ENCODE measurements at places on chromosomes 12 and 14. TPM values are rescaled to one million over a fixed set of nuclear protein-coding genes. Genes with fewer than 3 reads are reported as not detected.

Gene CBLN3
- 7.1 TPM for total RNA-seq

DNA sequence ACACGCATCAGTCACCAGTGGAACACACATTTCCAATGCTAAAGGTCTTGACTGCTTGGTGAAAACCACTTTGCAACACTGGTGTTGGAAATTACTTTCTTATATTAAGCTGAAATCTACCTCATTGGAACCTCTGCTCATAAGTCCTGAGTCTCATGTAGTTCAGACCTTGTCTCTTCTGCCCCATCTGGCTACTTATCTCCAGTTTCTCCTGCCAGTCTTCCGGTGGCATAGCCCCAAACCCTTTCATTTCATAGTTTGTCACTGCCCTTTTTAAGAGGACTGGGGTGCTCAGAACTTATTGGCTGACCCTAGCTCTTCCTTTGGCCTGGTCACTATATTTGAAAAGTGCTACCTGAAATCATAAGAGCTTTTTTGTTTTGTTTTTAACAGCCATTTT, 43.7 kb downstream of the HELB start:
- DNase-seq: no peak
- H3K27me3 ChIP-seq: no peaks in the 10 kb centered on the region
- H3K27ac ChIP-seq: peak overlapping the region; percentile 32
- peaks cover 61% of the 10 kb centered on the region for H3K36me3 ChIP-seq
- H3K4me3 ChIP-seq: no peak overlapping the region
- peaks cover 12% of the 10 kb centered on the region for H3K4me1 ChIP-seq

DNA sequence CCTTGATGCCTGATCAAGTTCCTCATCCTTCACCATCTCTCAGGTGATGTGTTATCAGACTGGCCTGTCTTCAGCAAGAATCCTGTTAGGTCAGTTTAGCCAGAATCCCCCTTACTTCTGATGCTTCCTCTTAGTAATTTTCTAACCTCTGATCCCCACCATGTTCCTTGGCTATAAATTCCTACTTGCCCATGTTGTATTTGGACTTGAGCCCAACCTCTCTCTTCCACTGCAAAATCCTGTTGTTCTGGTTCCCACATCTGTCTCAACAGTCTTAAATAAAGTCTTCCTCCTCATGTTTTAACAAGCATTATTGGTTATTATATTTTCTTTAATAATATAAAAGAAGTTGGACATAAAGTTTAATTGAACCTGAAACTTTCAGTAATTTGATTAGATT, 987.8 kb upstream of the USP15 start:
- no peaks in the 10 kb centered on the region for H3K27me3 ChIP-seq
- DNase-seq: no peak
- H3K4me1 ChIP-seq: no peaks in the 10 kb centered on the region

DNA sequence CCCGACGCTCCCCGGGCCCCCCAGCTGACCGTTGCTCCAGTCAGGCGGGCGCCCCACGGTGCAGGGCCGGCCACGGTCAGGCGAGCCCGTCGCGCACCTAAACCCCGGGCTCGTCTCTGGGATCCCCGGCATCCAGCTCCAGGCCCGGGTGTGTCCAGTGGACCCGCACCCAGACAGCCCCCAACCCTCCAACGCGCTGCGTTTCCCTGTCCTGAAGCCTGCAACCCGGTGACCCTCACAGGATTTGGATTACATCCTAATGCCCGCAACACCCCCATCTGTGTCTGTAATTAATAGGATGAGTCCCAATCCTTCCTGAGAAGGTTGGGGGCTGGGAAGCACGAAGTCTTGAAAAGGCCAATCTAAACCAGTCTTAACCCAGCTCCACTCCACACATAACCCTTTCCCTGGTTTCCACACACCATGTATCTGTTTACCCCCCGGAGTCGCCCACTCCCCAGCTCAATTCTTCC, 10.4 kb downstream of the CPNE6 start:
- no peaks in the 10 kb centered on the region for H3K36me3 ChIP-seq
- no peaks in the 10 kb centered on the region for H3K27me3 ChIP-seq
- no peak for DNase-seq
- H3K4me1 ChIP-seq: peaks cover 13% of the 10 kb centered on the region
- H3K4me3 ChIP-seq: peak overlapping the region; percentile 75

- no peaks in the 10 kb centered on the region for H3K27me3 ChIP-seq
- H3K4me3 ChIP-seq: no peak overlapping the region
- no peak for DNase-seq
- H3K27ac ChIP-seq: no peak overlapping the region
Observed at GRCh38 chr14:20116748-20117147, 6.2 kb downstream of the OR4K17 start.

- no peak overlapping the region for H3K27ac ChIP-seq
- peaks cover 34% of the 10 kb centered on the region for H3K4me1 ChIP-seq
- no peak for DNase-seq
- no peaks in the 10 kb centered on the region for H3K27me3 ChIP-seq
- H3K4me3 ChIP-seq: no peak overlapping the region
Observed at GRCh38 chr12:66163289-66163688, 6.5 kb downstream of the TMBIM4 start.

DNA sequence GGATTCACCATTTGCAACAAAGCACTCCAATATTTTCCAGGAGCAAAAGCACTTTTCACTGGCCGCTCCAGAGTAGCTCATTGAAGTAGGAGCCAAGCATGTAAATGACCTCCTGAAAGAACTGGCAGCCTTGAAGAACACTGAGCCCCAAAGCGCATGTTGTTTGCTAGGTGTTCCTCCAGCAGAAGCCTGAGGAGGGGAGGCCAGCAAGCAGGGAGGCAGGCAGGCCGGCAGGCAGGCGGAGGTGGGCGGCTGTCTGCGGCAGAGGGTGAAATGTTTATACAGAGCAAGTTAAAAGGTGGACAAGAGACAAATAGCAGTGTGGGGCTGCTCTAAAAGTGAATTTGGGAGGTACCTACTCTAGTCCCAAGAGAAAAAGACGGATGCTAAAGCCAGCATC, 439.4 kb downstream of the CCDC91 start:
- H3K4me3 ChIP-seq: no peak overlapping the region
- H3K4me1 ChIP-seq: no peaks in the 10 kb centered on the region
- no peaks in the 10 kb centered on the region for H3K36me3 ChIP-seq
- H3K27me3 ChIP-seq: no peaks in the 10 kb centered on the region

DNA sequence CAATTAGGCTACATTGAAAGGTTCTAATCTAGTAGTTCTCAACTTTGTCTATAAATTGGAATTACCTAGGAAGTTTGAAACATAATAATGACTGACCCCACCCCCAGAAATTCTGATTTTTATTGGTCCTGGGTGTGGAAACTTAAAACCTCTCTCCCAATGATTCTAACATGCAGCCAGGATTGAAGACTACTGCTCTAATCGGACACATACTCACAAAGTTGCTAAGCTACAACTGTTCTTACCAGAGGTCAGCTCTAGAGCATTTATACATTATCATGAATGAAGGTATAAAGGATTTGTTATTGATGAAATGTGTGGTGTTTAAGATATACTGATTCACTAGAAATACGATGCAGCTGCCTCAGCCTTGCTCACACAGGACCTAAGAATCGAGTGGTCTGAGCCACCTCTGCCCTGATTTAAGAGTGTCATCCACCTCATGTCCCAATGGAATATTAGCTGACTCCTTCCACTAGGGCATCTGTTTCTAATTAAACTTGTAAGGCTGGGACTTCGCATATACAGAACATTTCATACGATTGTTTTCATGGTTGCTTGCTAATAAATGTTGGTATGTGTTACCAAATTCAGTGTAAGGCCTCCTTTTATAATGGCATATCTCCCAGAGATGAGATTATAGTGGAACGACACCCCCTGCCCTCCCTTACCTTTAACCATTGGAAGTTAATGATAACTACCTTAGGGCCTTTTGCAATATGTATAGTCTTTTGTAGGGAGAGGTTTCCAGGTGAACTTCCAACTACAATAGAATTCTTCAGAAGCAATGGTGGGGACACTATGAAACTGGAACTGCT, 410.8 kb upstream of the PDE3A start:
- no peak overlapping the region for H3K4me3 ChIP-seq
- no peaks in the 10 kb centered on the region for H3K4me1 ChIP-seq
- H3K27ac ChIP-seq: no peak overlapping the region
- no peaks in the 10 kb centered on the region for H3K27me3 ChIP-seq

- no peak overlapping the region for H3K4me3 ChIP-seq
- no peak for DNase-seq
- H3K27me3 ChIP-seq: no peaks in the 10 kb centered on the region
- no peak overlapping the region for H3K27ac ChIP-seq
Observed at GRCh38 chr12:38884666-38885065, 20.7 kb downstream of the CPNE8 start.

Gene KRT85
- not detected for total RNA-seq

GRCh38 chr14:50311337-50311971, 575 bp downstream of the L2HGDH start:
- peaks cover 43% of the 10 kb centered on the region for H3K4me1 ChIP-seq
- DNase-seq: no peak
- H3K27ac ChIP-seq: peak overlapping the region; percentile 97
- H3K4me3 ChIP-seq: peak overlapping the region; percentile 91
- peaks cover 39% of the 10 kb centered on the region for H3K36me3 ChIP-seq
- no peaks in the 10 kb centered on the region for H3K27me3 ChIP-seq

Measured in activated CD8-positive, alpha-beta memory T cell treated with anti-CD3 and anti-CD28 coated beads, Interleukin-2, amount 10 ng/mL, durations not matched to agents 7 days and 5 days (primary cell).